ENCODE measurements at places on chromosomes 7 and 10. TPM values are rescaled to one million over a fixed set of nuclear protein-coding genes. Genes with fewer than 3 reads are reported as not detected.

DNA sequence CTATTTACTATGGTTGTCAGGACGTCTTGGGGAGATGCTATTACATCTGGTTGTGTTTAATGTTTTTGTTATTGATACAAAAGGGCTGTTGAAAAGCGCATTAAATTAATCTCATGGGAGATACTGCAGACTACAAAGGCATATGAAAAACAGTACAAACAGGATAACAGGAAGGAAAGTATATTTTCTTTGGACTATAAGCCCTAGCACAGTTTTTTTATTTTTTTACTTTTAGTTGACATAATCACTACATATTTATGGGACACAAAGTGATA is 341.3 kb downstream of the ARL4A start:
- no peak for DNase-seq

DNA sequence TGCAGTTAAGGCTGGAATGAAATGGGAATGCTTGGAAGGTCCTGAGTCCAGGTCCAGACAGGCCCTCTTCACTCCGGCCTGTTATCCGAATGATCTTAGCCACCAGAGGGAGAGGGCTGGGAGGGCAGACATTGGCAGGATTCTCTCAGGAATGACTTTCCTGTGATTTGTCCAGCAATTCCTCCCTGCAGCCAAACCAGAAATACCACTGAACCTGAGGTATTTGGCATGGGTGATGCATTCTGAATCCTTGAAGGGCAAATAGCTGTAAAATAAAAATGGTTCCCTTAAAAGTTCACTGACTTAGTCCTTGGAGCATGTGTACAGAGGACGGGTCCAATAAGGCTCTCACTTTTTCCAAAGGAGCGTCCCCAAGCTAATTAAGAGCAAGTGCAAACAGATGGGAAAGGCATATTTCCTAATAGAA is 77.5 kb upstream of the HABP2 start:
- no peak for DNase-seq

DNA sequence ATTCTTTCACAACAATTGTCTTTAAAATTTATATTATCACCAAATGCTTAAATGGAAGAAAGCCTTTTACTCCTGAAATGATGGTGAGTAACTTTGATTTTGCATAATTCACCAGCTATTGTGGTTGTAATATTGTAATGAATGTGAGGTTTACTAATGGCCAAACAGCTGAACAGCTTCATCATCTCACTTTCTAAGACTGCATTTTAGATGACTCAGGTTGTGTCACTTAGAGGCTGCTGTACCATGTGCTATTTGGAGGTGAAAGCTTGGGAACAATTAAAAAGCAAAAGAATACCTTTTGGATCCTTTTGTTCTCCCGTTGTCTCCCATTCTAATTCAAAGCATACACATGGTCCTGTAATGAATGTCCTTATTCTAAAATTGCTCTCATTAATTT is 604.0 kb upstream of the PFKP start:
- DNase-seq, result no peak

GRCh38 chr10:69087590-69088470 is at the start of gene SRGN:
Gene SRGN, plus strand, starts transcription at chr10:69088103. Its CDS starts 55 bp downstream, at chr10:69088158.
- DNase-seq, result no peak

DNA sequence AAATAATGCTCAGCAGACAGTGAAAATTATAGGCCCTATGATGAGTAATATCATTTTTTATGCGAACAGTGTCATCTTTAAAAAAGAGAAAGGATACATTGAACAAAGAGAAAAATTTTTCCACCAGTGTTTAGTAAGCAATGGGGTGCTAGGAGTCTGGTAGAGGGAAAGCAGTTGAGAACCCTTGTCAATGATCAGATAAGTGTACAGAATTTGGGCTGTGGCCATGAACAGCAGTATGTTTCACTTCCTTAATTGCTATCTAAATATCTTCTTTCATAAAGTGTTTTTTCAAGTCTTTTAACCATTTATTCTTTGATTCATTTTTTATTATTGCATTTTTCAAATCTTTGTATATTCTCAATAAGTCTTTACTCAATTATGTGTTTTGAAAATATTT is 750.7 kb upstream of the KCND2 start:
- DNase-seq, result no peak

DNA sequence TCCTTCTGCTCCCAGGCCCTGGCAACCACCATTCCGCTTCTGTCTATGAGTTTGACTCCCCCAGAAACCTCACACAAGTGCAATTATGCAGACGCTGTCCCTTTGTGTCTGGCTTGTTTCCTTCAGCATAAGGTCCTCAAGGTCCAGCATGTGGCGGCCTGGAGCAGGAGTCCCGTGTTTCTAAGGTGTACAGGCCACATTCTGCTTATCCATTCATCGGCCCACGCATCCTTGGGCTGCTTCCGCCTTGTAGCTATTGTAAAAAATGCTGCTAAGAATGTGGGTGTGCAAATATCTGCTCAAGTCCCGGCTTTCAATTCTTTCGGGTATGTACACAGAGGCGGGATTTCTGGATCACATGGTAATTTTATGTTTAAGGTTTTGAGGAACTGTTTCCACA is 38.2 kb downstream of the ESYT2 start:
- no peak for DNase-seq

GRCh38 chr10:129971381-129972144 is 7.5 kb upstream of the EBF3 start:
- no peak for DNase-seq

DNA sequence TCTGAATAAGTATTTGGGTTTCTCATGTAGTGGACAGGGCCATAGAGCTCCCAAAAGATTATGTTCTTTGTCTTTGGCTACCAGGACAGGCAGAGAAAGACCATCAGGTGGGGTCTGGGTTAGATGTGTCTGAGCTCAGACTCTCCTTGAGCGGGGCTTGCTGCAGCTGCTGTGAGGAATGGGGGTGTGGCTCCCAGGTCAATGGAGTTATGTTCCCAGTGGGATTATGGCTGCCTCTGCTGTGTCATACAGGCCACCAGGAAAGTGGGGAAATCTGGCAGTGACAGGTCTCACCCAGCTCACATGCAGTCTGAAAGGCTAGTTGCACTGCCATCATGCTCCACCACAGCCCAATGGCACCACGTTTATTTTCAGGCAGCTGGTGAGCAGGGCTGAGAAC is 97.0 kb upstream of the FERD3L start:
- DNase-seq, result no peak

GRCh38 chr10:130430852-130431704 is 294.9 kb downstream of the GLRX3 start:
- DNase-seq, result no peak

GRCh38 chr7:94325122-94325475 is 69.6 kb upstream of the COL1A2 start:
- no peak for DNase-seq

DNA sequence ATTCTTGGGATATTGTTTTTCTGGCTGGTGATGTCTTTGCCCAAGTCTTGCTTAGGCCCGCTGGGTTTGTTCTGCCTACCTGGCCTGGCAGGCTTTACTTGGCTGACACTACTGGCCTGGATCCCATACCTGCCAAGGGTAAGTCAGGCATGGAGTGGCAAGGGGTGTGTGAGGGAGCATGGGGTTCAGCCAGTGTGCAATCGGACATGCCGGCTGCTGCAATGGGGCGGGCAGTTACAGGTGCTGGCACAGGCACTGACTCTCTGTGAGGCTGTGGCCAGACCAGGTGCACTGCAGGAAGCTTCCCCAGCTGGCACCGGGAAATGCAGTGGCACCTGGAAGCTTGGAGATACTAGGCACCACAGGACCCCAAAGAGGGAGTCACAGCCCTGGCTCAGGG is 168.4 kb downstream of the PON1 start:
- no peak for DNase-seq

DNA sequence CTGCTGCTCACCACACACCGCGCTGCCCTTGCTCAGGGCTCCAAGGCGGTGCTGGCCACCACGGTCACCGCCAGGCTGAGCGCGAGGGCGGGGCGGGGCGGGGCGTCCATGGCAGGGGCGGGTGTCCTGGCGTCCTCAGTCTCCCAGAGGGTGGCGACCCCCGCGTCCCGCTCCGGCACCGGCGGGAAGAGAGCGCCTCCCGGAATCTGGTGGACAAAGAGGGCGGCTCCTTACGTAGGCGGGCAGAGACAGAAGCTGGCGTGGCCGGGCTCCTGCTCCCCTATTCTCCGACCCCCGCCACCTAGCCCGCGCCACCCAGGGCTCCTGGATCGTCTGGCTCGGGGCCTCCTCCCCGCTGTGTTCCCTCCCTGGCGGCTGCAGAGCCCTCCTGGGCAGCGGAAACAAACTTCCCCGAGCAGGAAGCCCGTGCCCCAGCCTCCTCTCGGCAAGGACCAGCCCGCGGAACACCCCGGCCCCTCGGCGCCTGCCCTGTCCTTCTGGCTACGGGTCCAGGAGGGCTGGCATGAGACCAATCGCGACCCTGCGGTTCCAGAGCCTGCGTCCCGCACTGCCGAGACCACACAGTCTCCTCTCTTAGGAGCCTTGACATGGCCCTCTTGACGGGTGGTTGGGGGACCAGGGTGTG is 133.8 kb upstream of the ZNF92 start:
- DNase-seq, result no peak

DNA sequence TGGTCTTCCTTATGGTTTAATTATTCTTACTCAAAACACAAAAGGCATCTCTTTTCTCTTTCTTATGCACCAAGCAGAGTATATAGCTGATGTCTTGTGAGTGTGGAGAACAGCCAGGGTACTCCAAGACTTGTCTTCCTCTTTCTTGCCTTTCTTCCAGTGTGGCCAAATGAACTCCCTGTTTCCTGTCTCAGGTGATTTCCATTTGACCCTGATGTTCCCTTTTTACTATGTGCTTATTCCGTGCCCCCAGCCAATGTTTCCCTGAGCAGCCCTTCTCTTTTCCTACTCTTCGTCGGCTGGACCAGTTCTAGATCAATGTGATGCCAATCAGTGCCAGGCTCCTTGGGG is 12.6 kb downstream of the OR9A4 start:
- DNase-seq, result no peak

The GPR37 gene
- total RNA-seq, result 0.43 TPM

The NUDT5 gene
- 24.7 TPM for total RNA-seq

The VGF gene
- not detected for total RNA-seq

The ARHGEF35 gene
- total RNA-seq, result 3.8 TPM

The AGAP6 gene
- 9.9 TPM for total RNA-seq

The DRGX gene
- not detected for total RNA-seq

The OR9A4 gene
- total RNA-seq, result 0.25 TPM

The TUBAL3 gene
- not detected for total RNA-seq

The EPDR1 gene
- 43.7 TPM for total RNA-seq

Data from ovary (tissue), 10 donors.